ENCODE measurements at places on chromosomes 4 and X.

DNA sequence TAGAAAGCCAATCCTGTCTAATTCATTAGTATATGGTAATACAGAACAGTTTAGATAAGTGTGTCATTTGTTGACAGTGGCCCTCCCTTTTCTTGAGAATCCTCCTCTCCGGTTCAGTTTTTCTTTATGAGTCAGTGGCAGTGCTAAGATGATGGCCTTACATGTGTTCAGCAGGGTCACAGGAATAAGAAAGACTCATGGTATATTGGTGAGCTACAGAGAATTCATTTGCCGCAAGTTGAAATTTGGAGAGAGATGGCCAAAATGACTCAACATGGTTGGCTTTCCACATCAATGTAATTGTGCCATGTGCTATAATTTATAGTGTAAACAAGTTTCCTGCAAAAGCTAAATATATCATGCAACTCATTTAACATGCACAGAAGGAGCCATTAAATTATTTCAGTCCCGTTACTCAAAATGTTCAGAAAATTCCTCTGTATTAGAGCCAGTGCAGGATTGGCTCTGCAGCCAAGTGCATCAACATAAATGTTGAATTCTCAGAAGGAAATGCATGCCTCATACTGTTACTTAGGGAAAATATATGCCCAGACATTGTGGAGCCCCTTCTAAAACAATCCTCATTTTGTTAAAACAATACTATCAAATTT, 374.3 kb downstream of the AFF2 start:
- DNase-seq: no peak

GRCh38 chr4:26039639-26040359, 125.8 kb downstream of the SMIM20 start:
- DNase-seq: no peak

GRCh38 chr4:98664959-98665358, 6.5 kb upstream of the TSPAN5 start:
- no peak for DNase-seq

DNA sequence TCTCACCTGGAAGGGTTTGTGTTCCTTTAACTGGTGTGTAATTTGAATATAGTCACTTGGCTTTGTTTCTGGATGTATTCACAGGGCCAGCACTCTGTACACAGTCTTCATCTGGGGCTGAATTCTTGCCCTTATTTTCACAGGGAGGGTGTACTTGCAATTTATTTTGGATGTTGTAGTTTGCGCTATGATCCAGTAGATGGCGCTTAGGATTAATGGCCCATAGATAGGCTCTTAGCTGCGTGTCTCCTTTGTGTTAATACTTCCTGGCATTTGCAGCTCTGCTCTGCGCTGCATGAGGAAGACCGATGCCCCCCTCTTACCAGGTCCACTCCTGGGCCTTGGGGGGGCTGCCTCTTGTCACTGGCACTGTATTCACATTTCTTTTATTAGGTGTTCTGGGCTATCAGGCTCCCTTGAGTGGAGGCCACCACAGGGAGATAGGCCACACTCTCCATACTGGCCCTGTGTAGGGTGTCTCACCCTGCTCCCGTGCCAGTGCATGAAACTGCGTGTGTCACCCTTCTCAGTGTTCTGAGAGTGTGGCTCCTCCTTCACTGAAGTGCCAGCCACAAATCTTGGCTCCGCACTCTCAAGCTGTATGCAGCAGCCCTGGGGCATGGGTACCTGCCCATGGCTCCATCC, 562.2 kb downstream of the ZIC3 start:
- no peak for DNase-seq

GRCh38 chr4:118085700-118086099, 51.4 kb downstream of the NDST3 start:
- no peak for DNase-seq

DNA sequence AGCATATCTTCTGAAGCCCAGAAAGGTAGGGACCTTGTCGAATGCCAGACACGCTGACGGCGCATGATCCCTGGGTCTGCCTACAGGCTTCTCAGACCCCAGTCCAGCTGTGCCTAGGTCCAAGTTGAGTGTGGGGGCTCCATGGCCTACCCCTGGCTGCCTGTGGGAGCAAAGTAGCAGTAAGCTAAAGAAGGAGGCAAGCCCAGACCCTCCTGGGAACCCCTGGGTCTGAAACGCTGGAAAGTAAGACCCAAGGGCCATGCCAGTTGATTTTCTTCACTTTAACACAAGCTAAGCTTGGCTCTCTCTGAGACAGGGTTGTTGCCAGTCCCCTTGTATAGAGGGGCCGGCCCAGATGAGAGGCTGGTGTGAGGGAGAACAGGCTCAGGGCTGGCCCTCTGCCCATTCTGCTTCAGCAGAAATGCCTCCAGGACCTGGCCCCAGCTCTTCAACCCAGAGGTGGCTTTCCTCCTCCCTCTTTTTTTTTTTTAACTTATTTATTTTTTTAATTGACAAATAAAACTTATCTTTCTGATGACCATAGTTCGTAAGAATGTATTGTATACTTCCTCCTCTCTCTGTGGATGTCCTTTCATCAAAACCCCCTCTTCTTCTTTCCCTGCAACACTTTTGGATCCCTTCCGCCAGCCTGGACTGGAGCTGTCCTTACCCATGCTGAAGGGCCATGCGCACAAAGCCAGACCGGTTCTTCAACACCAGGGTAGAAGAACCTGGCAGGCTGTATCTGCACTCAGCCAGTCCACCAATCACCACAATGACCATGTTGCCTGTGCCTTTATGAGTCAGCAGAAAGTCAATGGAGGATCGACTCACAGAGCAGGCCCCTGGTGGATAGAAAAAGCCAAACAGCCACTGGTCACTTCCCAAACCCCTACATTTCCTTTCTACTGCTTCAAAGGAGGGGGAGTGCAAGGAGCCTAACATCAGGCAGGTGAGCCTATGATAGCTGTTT, 7.1 kb downstream of the AWAT2 start:
- no peak for DNase-seq

All from activated CD4-positive, alpha-beta memory T cell treated with anti-CD3 and anti-CD28 coated beads for 36 hours (primary cell).